Left colon (tissue), 2 donors: ENCODE measurements at places on chromosomes 13 and 19. TPM values are rescaled to one million over a fixed set of nuclear protein-coding genes. Genes with fewer than 3 reads are reported as not detected.

The RAB20 gene
- 53.5 TPM for total RNA-seq

The STOML3 gene
- 0.25 TPM for total RNA-seq

The TJP3 gene
- 297 TPM for total RNA-seq

The ARL11 gene
- 1.7 TPM for total RNA-seq

The CEACAM4 gene
- 0.24 TPM for total RNA-seq

The PLK5 gene
- not detected for total RNA-seq

The TDRD12 gene
- 0.06 TPM for total RNA-seq

The SOX1 gene
- not detected for total RNA-seq

The SLC39A3 gene
- 21.6 TPM for total RNA-seq

The CYP4F8 gene
- not detected for total RNA-seq

The ZNF700 gene
- total RNA-seq = 20.0 TPM

The MYO1F gene
- 5.4 TPM for total RNA-seq

The GPATCH1 gene
- 8.3 TPM for total RNA-seq

The CHST8 gene
- total RNA-seq = not detected

The GRIK5 gene
- total RNA-seq = 1.0 TPM

DNA sequence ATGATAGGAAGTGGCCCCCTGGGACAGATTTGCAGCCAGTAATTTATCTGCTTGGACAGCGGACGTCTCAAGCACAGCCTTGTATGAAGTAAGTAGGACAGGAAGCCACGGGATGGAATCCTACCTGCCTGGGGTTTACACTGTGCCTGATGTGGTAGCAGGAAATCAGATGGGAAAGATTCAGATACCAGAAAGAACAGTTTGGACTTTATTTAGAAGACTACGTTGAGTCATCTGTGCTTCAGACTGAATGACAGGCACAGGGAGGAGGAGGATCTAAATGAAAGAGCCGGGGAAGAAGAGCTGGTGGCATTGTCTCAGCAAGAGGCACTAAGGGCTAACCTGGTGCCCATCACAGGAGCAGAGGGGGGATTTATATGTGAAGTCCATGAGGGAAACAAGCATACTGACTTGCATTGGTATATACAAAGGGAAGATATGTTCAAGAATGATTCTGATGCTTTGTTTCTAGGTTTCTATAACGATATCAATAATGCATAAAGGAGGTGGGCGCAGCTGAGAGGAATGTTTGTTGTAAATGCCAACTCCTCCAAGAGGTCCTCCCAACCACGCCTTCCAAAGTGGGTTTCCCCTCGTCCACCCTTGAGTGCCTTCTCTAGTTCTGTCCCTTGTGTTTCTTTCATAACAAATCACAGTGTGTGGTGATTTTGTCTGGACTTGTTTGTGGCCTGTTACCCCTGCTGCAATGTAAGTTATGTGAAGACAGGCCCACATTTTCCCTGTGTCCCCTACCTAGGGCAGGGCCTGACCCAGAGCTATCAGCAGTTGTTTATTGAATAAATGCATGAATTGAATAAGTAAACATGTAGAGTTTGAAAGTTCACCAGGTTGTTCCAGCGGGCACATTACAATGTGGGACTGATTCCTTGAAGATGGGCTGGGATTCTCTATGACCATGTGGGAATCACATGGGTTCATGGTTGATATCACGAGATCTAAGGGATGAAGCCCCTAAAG, 328.4 kb downstream of the SLC7A1 start:
- no peak for DNase-seq

DNA sequence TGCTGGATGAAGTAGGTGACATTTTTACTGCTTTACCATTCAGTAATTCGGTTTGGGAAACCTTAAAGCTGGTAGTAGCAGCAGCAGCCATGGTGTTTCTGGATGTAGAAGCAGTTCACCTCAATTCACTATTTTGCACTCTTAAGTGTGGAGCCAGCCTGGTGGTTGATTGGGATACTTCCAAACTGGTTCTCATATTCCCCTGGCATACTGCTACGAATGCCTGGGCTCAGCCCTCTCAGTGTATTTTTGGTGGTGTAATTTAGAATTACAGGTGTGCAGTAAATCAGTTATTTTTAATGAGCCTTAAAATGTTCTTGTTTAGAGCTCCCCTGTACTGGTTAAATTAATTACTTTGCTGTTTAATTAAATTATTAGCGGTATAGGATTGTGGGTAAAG, 12.4 kb downstream of the HNRNPM start:
- DNase-seq = no peak

- DNase-seq = no peak
Measured at GRCh38 chr13:26855071-26855470, 94.5 kb upstream of the GPR12 start.

GRCh38 chr13:98549006-98549727, 27.7 kb downstream of the STK24 start:
- no peak for DNase-seq

- DNase-seq = no peak
Measured at GRCh38 chr13:51305271-51305967, 34.1 kb upstream of the SERPINE3 start.

DNA sequence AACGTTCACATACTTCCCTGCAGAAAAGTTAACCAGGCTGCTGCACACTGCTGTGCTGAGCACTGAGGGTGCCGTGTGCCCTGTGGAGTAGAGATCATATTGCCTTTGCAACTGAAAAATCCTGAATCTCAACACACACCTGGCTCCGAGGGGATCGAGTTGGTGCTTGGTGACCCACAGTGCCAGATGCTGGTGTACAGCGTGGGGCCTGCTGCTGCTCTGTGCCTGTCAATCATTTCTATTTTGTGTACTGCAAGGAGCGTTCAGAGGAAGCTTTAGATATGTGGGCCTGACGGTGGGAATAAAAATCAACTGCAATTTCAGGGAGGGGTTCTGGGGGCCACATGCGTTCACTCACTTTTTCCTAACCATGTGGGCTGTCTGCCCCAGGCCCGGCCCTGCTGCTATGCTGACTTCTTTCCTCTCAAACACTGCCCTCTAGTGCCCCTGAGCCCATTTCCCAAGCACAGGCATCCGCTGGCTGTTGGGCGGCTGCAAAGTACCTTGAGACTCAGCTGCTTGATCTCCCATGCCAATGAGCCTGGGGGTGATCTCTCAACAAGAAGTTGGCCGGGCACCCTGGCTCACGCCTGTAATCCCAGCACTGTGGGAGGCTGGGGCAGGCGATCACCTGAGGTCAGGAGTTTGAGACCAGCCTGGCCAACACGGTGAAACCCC, 9.7 kb upstream of the LENG8 start:
- no peak for DNase-seq

- DNase-seq = no peak
Measured at GRCh38 chr13:109694972-109695371, 91.4 kb downstream of the IRS2 start.

- no peak for DNase-seq
Measured at GRCh38 chr19:55369653-55370304, 484 bp downstream of the IL11 start.

DNA sequence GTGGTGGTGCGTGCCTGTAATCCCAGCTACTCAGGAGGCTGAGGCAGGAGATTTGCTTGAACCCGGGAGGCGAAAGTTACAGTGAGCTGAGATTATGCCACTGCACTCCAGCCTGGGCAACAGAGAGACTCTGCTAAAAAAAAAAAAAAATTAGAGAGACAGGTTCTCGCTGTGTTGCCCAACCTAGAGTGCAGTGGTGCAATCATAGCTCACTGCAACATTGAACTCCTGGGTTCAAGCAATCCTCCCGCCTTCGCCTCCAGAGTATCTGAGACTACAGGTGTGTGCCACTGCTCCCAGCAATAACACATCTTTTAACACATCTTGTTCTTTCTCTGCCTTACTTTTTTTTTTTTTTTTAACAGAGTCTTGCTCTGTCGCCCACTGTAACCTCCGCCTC, 32.7 kb downstream of the CLEC17A start:
- DNase-seq = no peak

DNA sequence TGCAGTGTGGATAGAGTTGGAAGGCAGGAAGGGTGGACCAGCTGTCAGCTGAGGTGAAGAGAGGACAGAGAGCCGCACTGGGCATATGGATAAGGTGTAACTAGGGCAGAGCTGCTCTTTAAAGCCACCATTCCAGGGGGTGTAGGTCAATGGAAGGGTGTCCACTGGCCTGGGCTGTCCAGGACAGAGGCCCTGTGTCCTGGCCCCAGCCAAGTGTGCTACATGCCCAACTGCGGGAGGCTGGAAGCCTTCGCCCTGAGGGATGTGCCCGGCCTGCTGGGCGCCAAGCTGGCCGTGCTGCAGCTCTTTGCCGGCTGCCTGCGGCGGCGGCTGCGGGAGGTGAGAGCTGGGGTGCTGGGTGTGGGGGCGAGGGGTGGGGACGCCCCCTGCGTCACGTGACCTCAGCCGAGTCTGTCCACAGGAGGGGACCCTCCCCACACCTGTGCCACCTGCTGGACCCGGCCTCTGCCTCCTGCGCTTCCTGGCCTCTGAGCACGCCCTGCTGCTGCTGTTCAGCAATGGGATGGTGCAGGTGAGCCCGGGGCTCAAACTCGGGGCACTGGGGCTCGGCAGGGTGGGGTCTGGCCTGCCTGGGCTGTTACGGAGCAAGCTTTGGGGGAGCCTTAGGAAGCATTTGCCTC, 9.8 kb downstream of the PLK5 start:
- no peak for DNase-seq

- DNase-seq = no peak
Measured at GRCh38 chr13:59038824-59039223, 1124.9 kb downstream of the DIAPH3 start.

- no peak for DNase-seq
Measured at GRCh38 chr19:18985257-18985656, 44.2 kb upstream of the HOMER3 start.

DNA sequence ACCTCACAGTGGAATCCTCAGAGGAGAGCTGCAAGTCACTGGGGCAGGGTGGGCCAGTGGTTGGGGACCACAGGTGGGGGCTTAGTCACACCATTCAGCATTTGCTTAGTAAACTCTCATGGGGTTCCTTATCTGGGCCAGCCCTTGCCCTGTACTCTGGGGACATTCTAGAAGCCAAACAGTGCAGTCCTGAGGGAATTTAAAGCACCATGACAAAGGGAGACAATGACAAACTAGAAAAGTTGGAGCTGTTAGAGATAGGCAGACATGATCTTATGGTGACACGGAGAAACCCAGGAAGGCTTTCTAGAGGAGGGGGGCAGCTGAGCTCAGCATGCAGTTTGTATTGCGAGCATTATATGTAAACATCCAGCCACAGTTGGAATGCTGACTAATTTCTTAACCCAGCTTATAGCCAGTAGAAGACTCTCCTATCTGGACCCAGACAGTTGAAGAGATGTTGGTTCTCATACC, 87.6 kb downstream of the ZNF429 start:
- no peak for DNase-seq

DNA sequence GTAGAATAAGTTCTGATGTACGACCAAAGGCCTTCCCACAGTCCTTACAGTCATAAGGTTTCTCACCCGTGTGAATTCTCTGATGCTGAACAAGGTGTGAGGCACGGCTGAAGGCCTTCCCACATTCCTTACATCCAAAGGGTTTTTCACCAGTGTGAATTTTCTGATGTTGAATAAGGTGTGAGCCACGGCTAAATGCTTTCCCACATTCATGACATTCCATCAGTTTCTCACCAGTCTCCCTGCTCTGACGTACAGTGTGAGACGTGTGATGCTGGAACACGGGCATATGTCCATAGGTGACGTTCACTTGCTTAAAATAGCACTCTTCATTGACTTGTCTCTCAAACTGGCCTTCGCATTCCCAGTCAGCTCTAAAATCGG, 31.0 kb upstream of the COX7A1 start:
- no peak for DNase-seq

- DNase-seq = peak; percentile 96
Measured at GRCh38 chr19:52922841-52923777, at the start of gene ZNF888. Gene ZNF888, minus strand, starts transcription at chr19:52923428. Its CDS starts 5,555 bp downstream, at chr19:52917873.

DNA sequence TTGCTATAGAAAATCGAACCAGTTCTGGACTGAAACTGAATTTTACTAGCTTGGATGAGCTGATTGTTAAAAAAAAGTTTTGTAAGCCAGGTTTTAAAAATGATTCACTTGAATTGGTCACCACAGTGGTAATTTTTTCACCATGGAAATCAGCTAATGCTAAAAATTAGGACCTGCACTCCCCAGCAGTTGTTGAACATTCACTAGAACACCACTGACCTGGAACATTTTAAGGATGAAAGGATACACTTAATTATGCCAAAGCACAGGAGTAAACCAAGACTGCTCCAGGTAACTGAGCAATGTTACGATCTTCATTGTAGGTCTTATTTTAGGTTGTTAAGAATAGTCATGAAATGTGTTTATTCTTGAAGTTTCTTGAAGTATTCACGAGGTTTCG, 1342.6 kb upstream of the SPRY2 start:
- DNase-seq = no peak

GRCh38 chr13:106151056-106151699, 384.3 kb downstream of the EFNB2 start:
- no peak for DNase-seq

DNA sequence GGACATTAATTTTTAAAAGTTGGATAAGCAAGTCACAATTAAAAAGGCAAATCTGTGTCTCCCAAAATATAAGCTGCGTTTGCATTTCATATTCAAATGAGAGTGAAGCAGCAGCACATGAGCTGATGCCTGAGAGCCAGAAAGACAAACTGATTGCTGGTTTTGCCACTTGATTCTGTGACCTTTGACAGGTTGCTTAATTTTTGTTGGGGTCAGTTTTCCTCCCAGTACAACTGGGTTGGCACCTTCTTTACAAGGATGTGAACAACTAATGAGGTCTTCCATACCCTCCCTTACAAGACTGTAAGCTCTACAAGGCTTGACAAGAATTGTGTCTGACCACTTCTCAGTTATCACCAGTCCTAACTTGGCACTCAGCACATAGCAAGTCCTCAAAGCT, 8.1 kb upstream of the KLF12 start:
- DNase-seq = no peak

GRCh38 chr13:79485014-79485811, 4.3 kb downstream of the NDFIP2 start:
- DNase-seq = peak; percentile 61

- DNase-seq = no peak
Measured at GRCh38 chr13:46831588-46832194, 34.7 kb upstream of the ESD start.

GRCh38 chr19:49605605-49606004, 14.6 kb downstream of the PRR12 start:
- no peak for DNase-seq

GRCh38 chr13:67036699-67037457, 193.3 kb downstream of the PCDH9 start:
- DNase-seq = no peak

- DNase-seq = peak; percentile 96
Measured at GRCh38 chr19:13154241-13154778, 4.1 kb downstream of the IER2 start.
